Ascending aorta (tissue), 2 donors: ENCODE measurements at places on chromosomes 1 and 21.

GRCh38 chr1:170134521-170134920 is 11.2 kb upstream of the NTMT2 start:
- no peaks in the 10 kb centered on the region for H3K36me3 ChIP-seq
- H3K4me3 ChIP-seq, result no peak overlapping the region
- H3K27me3 ChIP-seq, result no peaks in the 10 kb centered on the region
- no peak for DNase-seq
- no peak overlapping the region for H3K27ac ChIP-seq

- H3K27ac ChIP-seq, result no peak overlapping the region
- no peaks in the 10 kb centered on the region for H3K36me3 ChIP-seq
- no peak overlapping the region for H3K4me3 ChIP-seq
- DNase-seq, result no peak
- no peaks in the 10 kb centered on the region for H3K4me1 ChIP-seq
Measured at GRCh38 chr1:208803011-208803811, 559.0 kb upstream of the PLXNA2 start.

DNA sequence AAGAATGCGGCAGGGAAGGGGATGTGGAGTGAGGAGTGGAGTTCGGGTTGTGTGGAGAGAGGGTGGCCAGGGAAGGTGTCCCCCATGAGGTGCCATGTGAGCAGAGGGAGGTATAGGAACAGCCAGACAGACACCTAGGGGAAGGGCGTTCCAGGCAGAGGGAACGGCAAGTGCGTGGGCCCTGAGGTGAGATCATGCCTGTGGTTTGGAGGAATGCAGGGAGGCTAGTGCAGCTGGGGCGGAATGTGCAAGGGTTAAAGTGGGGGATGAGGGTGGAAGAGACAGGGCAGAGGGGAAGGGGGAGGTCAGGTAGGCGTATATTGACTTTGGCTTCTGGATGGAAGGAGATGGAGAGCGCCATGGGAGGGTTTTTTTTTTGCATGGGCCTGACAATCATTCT is 31.6 kb upstream of the PADI6 start:
- H3K27ac ChIP-seq, result no peak overlapping the region
- H3K27me3 ChIP-seq, result no peaks in the 10 kb centered on the region
- peak; percentile 30 for DNase-seq

GRCh38 chr1:78040484-78041089 is 5.2 kb upstream of the GIPC2 start:
- no peak overlapping the region for H3K27ac ChIP-seq
- H3K36me3 ChIP-seq, result no peaks in the 10 kb centered on the region
- H3K27me3 ChIP-seq, result no peaks in the 10 kb centered on the region
- H3K4me3 ChIP-seq, result no peak overlapping the region

GRCh38 chr1:64975740-64976139 is 9.4 kb upstream of the JAK1 start:
- H3K27me3 ChIP-seq, result no peaks in the 10 kb centered on the region
- DNase-seq, result no peak
- no peak overlapping the region for H3K27ac ChIP-seq
- no peaks in the 10 kb centered on the region for H3K4me1 ChIP-seq
- no peak overlapping the region for H3K4me3 ChIP-seq
